GDM1 (cell line): ENCODE measurements at places on chromosomes 6 and 20.

- no peak for DNase-seq
Measured at GRCh38 chr6:141103246-141103645, 1029.5 kb upstream of the GJE1 start.

GRCh38 chr6:81144346-81144745 lies 608.1 kb downstream of the TENT5A start:
- DNase-seq: no peak

GRCh38 chr20:57884956-57885355 lies 175.1 kb upstream of the PMEPA1 start:
- DNase-seq: no peak

GRCh38 chr6:65088575-65088974 lies 618.5 kb downstream of the EYS start:
- DNase-seq: no peak

DNA sequence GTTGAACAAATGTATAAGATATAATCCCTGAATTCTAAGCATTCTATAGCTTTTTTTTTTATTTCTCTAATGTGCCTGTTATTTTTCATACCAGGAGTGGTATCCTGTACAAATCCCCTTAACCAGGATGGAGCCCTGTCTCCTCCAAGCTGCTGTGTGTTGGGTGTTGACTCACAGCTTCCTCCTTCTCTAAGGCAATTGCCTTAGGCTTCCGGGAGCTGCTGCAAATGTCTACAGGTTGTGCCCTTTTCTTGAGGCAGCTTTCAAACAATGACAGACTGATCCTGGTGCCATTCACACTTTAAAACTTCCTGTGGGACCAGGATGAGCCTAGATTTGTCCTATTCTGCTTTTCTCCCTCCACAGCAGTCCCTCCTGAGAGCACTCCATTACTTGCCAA lies 173.2 kb downstream of the BTBD3 start:
- DNase-seq: peak; percentile 25

GRCh38 chr6:169763881-169764280 lies 12.5 kb downstream of the ERMARD start:
- no peak for DNase-seq

GRCh38 chr6:30997301-30997700 lies 13.0 kb upstream of the MUC22 start:
- DNase-seq: no peak

- DNase-seq: no peak
Measured at GRCh38 chr6:127083963-127084310, 34.5 kb upstream of the RSPO3 start.

DNA sequence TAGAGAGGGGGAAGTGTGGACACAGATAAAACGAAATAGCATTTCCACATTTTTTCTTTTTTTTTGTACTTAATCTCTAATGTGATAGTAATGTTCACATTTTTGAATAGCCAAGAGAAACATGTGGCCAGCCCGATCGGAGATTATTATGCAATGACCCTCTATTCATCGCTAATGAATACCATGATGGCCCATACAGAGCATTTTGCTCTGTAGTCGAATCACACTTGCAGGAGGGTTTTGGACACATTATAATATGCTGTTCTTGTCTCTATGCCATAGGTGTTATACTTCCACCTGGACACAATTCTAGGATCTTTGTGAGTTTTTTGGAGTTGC lies 60.1 kb downstream of the MTHFD1L start:
- DNase-seq: no peak

- no peak for DNase-seq
Measured at GRCh38 chr6:36130667-36131510, 576 bp downstream of the MAPK13 start.

DNA sequence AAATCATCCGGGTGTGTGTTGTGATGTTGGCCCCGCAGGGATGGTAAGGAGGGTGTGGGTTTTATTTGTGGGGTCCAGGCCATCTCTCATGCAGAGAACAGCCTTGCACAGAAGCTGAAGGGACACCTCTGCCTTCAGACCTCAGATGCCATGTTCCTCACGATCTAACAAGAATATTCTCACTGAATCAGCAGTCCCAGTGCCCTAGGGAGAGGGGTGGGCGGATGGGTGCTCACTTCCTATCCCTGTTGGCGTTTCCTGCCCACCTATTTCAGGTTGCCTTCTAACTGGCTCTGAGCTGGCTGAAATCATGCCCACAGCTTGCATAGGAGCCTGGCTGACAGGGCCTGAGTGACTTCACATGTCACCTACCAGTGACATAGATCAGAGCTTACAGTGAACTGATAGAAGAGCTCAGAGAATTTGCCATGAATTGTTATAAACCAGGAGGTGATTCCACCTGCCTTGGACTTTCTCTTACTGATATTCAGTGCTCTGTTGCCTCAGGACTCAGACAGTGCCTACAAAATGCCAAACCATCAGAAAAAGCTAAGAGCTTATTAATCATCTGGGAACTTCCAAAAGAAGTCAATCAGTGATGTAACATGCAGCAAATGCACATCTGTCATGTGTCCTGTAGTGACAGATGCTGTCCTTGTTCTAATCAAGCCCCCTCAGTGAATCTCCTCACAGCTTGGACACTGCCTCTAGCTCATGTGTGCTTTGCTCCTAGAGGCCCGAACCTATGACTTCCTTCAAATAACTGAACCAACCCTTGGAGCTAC lies 285.8 kb upstream of the PRND start:
- DNase-seq: no peak

- no peak for DNase-seq
Measured at GRCh38 chr6:53018446-53018845, 23.4 kb upstream of the GSTA4 start.

DNA sequence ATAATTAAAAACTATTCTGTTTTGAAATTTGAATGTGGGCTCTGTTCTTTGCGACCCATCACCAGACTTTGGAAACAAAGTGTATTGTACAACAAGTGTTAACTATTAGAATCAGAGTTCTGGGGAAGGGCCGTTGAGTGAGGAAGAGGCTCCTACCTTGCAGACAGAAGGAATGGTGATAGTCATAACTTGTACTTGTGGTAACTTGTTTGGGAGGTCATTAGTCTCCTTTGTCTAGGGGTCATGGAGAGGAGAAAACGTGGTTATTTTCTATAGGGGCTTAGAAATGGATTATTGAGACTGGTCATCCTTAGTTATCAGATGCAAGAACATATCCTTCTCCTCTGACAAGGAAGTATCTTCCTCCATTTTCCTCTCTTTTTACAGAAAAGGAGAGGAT lies 174.8 kb downstream of the BMP2 start:
- DNase-seq: no peak

GRCh38 chr6:137746264-137746663 lies 120.8 kb upstream of the TNFAIP3 start:
- DNase-seq: no peak

DNA sequence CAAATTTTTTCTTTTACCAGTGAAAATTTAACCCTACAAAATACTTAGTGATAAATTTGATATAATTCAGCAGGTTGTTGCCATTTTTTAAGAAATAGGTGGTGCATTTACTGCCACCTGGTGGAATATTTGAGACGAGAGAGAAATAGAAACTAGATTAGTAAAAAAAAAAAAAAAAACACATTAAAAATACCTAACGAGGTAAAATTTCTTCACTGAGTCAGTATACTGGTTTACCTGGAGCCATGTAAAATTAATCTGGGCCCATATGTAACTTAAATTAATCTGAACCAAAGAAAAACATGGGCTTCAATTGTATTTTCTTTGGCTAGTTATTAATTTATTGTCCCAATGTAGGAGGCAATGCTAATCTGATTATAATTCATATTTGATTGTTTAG lies 520.8 kb downstream of the EPM2A start:
- no peak for DNase-seq

GRCh38 chr6:148064406-148065134 lies 278.1 kb upstream of the SASH1 start:
- DNase-seq: no peak

GRCh38 chr6:156109713-156110112 lies 654.1 kb upstream of the NOX3 start:
- no peak for DNase-seq

DNA sequence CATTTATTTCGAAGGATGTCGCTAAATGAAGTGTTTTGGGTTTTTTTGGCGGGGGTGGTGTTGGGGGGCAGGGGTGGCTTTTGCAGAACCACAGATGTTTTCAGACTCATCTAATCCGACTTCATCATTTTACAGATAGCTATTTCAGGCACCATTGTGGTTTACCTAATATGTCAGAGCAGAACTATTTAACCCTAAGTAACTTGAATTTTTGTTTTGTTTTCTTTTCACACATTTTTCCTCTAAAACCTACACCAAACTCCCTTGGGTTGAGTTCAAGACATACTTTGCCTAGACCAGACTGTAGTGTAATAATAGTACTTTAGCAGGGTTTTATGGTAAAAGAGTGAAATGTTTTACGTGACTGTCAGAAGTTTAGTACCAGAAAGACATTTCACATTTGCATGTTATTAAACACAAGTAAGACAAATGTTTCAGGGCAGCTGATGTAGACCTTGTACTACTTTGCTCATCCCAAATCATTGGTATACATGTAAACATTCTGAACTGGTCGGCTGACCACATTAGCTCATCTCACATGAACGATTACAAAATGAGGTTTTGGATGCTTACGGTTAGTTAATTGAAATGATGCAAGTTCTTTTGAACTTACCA lies 37.7 kb downstream of the MAP3K4 start:
- no peak for DNase-seq

- no peak for DNase-seq
Measured at GRCh38 chr20:17498641-17499040, 32.5 kb downstream of the BFSP1 start.

GRCh38 chr20:45835825-45836224 lies 2.2 kb downstream of the SNX21 start:
- DNase-seq: no peak

DNA sequence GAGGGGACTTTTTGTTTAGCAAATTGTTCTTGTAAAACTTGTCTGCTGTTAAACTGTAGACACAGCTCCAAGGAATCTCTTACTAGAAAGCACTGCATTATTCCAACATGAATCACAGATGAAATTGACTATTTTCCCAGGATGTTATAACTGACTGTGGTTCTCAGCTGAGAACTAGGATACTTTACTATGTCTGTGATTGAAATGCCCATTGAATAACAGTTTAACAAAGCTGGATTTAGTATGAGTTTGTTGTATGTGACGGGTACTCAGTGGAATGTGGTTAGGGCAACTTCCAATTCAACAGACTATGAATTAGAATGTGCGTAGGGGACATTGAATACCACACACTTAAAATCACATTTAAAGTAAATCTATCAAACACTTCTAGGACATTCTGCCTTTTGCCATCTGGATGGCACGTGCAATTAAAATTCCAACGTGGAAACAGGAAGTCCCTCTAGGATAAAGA lies 193.4 kb upstream of the PREP start:
- DNase-seq: no peak

GRCh38 chr6:36998723-36999038 lies 6.8 kb upstream of the FGD2 start:
- no peak for DNase-seq

DNA sequence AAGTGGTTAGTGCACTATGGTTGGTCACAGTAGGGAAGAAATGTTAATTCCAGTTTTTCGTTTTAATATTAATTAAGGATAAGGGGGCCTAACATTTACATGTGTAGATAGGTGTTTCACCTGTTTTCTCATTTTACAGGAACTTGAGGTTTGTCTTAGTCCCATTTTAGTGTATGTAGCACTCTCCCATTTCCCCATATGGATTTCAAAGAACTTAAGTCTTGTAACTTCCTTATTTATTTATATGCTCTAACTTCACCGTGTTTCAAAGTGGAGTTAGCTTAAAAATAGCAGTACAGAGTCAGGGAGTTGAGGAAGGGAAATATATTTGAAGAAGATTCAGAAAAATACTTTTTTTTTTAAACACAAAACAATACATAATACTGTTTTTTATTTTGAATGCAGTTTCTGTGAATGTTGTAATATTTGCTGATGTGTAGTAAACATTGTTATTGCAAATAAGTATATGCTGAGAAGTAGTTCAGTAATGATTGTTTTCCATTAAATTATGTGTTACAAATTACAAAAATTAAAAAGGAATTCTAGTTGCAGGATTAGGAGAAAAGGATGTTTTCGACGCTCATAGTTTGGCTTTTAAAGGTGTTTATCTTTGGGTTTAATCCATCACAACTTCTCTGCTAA lies 3.5 kb downstream of the SCAF8 start:
- DNase-seq: peak; percentile 4

DNA sequence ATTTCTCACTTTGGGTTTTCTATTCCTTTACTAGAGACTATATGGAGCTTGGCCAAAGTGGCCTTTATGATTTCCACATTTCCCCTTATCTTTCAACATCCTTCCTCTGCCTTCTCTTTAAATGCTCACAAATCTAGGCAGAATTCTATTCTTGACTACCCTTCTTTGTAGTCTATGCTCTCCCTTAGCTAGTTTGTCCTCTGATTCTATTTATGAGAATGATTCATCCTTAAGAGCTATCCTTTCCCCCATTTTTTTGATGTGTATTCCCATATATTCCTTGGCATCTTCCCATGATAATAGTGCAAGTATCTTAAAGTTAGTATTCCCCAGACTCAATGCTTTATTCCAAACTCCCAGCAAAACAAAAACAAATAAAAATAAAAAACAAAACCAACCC lies 53.1 kb downstream of the IL20RA start:
- no peak for DNase-seq

DNA sequence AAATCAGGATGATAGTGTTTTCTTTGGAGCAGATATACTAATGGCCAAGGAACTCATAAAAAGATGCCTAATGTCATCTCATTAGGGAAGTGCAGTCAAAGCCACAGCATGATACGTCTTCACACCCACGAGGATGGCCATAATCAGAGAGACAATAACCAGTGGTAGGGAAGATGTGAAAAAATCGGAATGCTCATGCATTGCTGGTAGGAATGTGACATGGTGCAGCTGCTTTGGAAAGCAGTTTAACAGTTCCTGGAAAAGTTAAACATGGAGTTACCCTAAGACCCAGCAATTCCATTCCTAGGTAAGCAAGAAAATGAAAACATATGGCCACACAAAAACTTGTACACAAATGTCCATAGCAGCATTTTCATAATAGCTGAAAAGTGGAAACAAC lies 29.9 kb downstream of the BCAS1 start:
- no peak for DNase-seq

DNA sequence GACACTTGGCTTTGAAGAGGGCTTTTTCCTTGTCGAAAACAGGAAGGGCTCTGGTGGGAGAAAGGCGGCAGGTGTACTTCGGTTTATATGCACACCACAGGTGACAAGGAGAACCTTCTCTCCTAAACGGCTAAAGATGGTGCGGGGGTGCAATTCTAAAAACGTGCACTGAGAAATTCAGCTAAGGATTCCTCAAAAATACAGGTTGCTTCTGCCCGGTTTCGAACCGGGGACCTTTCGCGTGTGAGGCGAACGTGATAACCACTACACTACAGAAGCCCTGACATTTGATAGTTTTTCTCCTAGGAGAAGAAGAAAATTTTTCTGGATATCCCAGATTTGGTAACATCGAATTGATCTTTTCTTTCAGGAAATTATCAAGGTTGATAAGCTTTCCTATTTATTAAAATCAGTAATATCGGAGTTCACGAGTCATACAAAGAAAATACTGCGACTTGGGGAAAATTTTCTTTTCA lies 32.0 kb downstream of the POM121L2 start:
- peak; percentile 1 for DNase-seq

GRCh38 chr20:40685349-40685748 lies 3.7 kb downstream of the MAFB start:
- no peak for DNase-seq

- DNase-seq: no peak
Measured at GRCh38 chr6:161686655-161687054, 412.8 kb upstream of the AGPAT4 start.

GRCh38 chr6:29631209-29631810 lies 1.7 kb downstream of the GABBR1 start:
- no peak for DNase-seq

- DNase-seq: no peak
Measured at GRCh38 chr6:150894935-150895552, 29.5 kb downstream of the MTHFD1L start.

GRCh38 chr6:163417595-163417994 lies 3.1 kb downstream of the QKI start:
- DNase-seq: no peak
